Activated CD8-positive, alpha-beta T cell treated with anti-CD3 and anti-CD28 coated beads for 36 hours (primary cell): ENCODE measurements at places on chromosomes 7 and 10. TPM values are rescaled to one million over a fixed set of nuclear protein-coding genes. Genes with fewer than 3 reads are reported as not detected.

GRCh38 chr10:7558036-7558435 is 108.7 kb downstream of the ITIH5 start:
- no peak overlapping the region for H3K27ac ChIP-seq
- H3K36me3 ChIP-seq, result no peaks in the 10 kb centered on the region
- H3K4me1 ChIP-seq, result no peaks in the 10 kb centered on the region
- DNase-seq, result no peak
- peaks cover 5% of the 10 kb centered on the region for H3K27me3 ChIP-seq
- H3K4me3 ChIP-seq, result no peak overlapping the region

GRCh38 chr7:73626814-73627213 is 2.5 kb upstream of the MLXIPL start:
- H3K36me3 ChIP-seq, result no peaks in the 10 kb centered on the region
- H3K4me3 ChIP-seq, result no peak overlapping the region

GRCh38 chr10:73872190-73872710 is 2.1 kb downstream of the CAMK2G start:
- peak overlapping the region; percentile 76 for H3K4me3 ChIP-seq
- peak overlapping the region; percentile 68 for H3K27ac ChIP-seq
- no peaks in the 10 kb centered on the region for H3K27me3 ChIP-seq
- DNase-seq, result no peak
- H3K36me3 ChIP-seq, result peaks cover 11% of the 10 kb centered on the region

DNA sequence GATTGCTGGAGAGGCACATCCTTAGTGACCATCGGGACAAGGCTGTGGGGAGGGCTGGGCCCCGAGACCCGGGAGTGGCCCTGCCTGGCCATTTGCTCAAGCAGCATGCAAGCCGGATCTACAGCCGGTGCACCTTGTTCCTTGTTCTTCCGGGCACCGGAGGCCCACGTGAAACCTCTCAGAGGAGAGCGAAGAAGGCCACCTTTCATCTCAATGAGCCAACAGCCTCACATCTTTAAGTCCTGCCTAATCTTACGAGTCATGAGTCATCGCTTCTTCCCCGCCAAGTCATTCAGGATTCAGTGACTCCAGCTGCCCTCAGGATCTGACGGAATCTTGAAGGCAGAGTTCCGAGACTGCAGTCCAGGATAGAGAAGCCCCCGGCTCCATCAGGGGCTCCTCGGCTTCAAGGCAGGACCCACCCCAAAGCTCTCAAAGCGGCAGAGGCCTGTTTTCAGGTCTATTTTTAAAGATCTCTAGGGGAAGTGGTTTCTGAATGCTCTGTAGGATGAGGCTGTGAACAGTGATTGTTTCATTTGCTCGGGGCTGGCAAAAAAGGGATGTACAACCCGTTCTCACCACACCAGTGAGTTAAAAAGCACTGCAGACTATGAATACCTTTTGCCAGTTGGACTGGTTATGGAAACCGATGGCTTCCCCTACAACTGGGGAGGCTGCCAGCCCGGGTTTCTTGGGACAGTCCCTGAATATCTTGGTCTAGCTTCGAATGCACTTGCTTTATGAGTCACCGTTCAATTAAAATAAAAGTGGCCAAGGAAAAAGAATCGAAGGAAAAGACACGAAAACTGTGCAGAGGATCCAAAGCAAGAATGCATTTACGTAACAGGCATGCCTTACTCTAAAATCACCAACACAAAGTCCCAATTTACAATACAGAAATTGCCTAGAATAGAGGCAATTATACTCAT is 57.2 kb upstream of the ECHDC3 start:
- H3K27me3 ChIP-seq, result no peaks in the 10 kb centered on the region
- H3K27ac ChIP-seq, result peak overlapping the region; percentile 94
- no peaks in the 10 kb centered on the region for H3K36me3 ChIP-seq
- peak; percentile 79 for DNase-seq
- H3K4me1 ChIP-seq, result peaks cover 37% of the 10 kb centered on the region
- H3K4me3 ChIP-seq, result peak overlapping the region; percentile 72

DNA sequence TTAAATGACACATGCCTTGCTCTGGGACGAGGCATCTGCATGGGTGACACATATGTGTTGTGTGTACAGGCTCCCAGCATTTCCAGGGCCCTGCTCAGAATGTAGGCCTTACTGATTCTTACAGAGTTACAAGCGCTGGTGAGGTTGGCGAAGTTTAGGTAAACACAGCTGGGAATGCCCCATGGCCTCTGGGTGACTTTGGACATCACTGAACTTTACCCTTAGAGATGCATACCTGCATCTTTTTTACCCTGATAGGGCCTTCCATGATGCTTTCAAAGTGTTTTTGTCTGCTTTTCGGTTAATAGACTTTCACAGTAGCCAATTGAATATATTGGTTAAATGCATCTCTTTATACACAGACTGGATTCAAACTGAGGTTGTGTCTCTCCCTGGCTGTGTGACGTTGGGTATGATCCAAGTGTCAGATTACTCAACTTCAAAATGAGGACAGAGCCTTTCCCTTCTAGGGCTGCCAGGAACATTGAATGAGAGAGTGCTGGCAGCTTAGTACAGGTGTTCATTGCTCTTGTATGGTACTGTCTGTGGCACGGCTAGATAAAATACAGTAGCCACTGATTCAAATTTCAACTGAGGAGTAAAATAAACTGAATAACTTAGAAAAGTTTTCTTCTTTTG is 29.5 kb downstream of the EGFR start:
- H3K36me3 ChIP-seq, result no peaks in the 10 kb centered on the region
- H3K4me1 ChIP-seq, result no peaks in the 10 kb centered on the region
- no peak overlapping the region for H3K27ac ChIP-seq
- no peaks in the 10 kb centered on the region for H3K27me3 ChIP-seq
- DNase-seq, result no peak

ACTL6B gene
- not detected for total RNA-seq

AMPH gene
- not detected for total RNA-seq
